ENCODE measurements at places on chromosomes 3 and 15. TPM values are rescaled to one million over a fixed set of nuclear protein-coding genes. Genes with fewer than 3 reads are reported as not detected.

DNA sequence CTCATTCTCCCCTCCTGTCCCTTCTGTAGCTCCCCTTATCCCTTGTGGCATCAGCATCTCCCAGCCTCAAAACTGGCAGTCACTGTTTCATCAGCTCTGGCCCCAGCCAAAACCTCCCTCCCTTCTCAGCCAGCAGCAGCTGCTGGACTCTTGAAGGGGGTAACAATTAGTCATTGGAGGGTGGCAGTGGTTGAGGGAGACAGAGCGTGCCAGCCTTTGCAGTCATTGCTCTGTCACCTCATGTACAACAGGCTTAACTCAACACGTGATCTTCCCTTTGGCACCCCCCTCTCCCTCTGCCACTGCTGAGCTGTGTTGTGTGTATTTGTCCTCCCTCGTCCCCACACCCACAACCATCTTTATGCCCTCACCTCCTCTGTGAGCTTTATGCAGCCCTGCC lies 28.2 kb downstream of the RBP2 start:
- H3K27ac ChIP-seq = no peak overlapping the region
- H3K4me3 ChIP-seq = no peak overlapping the region
- H3K36me3 ChIP-seq = no peaks in the 10 kb centered on the region
- no peaks in the 10 kb centered on the region for H3K27me3 ChIP-seq
- no peak for DNase-seq

DNA sequence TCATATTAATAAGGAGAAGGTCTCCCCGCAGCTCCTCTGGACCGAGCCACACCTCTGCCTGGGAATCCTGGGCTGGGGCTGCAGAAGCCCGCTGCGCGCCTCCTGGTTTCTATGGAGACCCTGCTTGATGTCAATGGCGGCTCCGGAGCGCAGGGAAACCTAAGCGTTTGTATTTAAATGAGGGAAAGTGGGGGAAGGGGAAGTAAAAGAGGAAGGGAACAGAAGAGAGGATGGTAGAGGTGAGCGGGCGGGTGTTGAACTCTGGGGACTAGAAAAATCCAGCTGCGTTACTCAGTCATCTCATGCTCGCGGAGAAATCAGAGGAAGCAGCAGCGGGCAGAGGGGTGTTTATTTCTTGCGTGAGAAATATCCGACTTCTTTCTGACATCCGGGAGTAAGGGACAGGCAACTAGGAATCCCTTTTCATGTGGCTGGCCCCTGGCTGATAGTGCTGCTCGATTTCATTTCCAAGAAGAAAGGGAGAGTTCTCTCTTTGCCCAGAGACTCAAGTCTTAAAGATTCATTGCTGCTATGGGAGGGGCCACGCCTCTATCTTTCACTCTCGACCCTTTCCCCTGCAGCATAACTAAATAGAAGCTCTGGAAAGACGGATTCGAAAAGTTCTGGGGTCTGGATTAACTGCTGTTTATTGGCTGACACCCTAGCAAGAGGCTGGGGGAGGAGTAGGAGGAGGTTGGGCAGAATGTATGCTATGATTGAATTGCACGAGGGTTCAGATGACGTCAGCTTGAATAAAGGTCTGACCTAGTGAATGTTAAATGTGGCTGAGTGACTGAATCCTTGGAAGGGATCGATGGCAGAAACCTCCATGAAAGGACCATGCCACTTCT lies 110.5 kb upstream of the GAP43 start:
- no peak for DNase-seq
- no peak overlapping the region for H3K27ac ChIP-seq
- H3K4me1 ChIP-seq = no peaks in the 10 kb centered on the region
- no peaks in the 10 kb centered on the region for H3K36me3 ChIP-seq

DNA sequence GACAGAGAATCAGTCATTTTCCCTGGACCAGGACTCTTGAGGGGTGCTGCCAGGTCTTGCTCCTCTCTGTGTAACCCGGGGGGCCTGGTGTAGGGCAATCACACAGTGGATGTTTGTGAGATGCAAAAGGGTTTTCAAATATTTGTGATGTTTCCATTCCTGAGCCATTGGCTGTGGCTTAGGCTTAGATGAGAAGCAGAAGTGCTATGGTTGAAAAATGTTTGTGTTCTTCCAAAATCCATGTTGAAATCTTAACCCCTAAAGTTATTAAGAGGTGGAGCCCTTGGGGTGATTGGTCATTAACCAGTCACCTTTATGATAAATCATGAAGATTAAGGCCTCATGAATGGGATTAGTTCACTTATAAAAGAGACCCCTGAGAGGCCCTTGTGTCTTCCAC lies 36.5 kb downstream of the CORO2B start:
- no peak overlapping the region for H3K4me3 ChIP-seq
- H3K27ac ChIP-seq = no peak overlapping the region
- H3K4me1 ChIP-seq = peaks cover 8% of the 10 kb centered on the region
- no peaks in the 10 kb centered on the region for H3K36me3 ChIP-seq

DNA sequence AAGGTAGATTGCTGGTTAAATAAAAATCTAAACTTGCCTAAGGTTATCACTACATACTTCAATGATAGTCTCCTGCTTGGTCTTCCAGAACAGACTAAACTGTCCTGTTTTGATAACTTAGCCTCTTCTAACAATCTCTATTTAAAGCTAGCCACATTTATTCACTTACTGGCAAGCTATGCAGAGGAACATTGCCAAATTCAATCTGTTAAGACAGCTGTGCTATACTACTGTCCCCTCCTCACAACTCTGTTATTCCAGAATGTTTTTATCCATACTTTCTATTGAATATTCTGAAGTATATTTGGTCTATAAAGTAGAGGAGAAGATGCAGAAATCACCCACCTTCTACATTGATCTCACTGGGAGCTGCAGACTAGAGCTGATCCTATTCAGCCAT lies 594.0 kb upstream of the CCDC54 start:
- H3K4me3 ChIP-seq = no peak overlapping the region
- DNase-seq = no peak
- H3K27ac ChIP-seq = no peak overlapping the region
- no peaks in the 10 kb centered on the region for H3K36me3 ChIP-seq

DNA sequence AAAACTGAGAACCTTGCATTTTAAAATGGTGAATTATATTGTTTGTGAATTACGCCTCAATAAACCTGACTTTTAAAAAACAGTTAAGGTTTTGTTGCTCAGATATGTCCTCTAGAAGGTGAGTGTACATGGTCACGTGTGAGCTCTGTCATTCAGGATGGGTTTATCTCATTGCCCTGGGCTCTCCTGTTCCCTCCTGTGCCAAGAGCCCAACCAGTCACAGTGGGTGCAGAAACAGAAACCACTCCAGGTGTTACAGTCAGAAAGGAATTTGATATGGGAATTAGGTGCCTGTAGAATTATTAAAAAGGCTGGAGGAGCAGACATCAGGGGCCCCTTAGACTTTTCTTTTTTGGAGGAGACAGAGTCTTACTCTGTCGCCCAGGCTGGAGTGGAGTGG lies 196.4 kb downstream of the STT3B start:
- H3K27me3 ChIP-seq = no peaks in the 10 kb centered on the region
- H3K4me1 ChIP-seq = no peaks in the 10 kb centered on the region
- no peak overlapping the region for H3K27ac ChIP-seq
- H3K4me3 ChIP-seq = no peak overlapping the region
- DNase-seq = no peak
- H3K36me3 ChIP-seq = no peaks in the 10 kb centered on the region

- H3K4me3 ChIP-seq = no peak overlapping the region
- H3K4me1 ChIP-seq = no peaks in the 10 kb centered on the region
- H3K27ac ChIP-seq = no peak overlapping the region
- no peaks in the 10 kb centered on the region for H3K27me3 ChIP-seq
- H3K36me3 ChIP-seq = no peaks in the 10 kb centered on the region
Observed at GRCh38 chr3:30948426-30948825, 54.0 kb upstream of the GADL1 start.

CYP1A1 gene
- not detected for total RNA-seq

SNAP23 gene
- total RNA-seq = 89.9 TPM

CYP8B1 gene
- total RNA-seq = not detected

ALDH1L1 gene
- total RNA-seq = 1.8 TPM
